Left lung (tissue), 14 donors: ENCODE measurements at places on chromosomes 4 and X. TPM values are rescaled to one million over a fixed set of nuclear protein-coding genes. Genes with fewer than 3 reads are reported as not detected.

GRCh38 chr4:46894826-46895225 lies 14.2 kb downstream of the COX7B2 start:
- no peak for DNase-seq

NALF2 gene
- 0.20 TPM for total RNA-seq

- DNase-seq = no peak
These were observed 256.9 kb downstream of the PARM1 start for GRCh38 chr4:75189711-75190335.

- DNase-seq = no peak
These were observed 29.5 kb downstream of the TAPT1 start for GRCh38 chr4:16196482-16197393.

GRCh38 chrX:47283015-47283771 lies 50.4 kb downstream of the USP11 start:
- DNase-seq = peak; percentile 28

DNA sequence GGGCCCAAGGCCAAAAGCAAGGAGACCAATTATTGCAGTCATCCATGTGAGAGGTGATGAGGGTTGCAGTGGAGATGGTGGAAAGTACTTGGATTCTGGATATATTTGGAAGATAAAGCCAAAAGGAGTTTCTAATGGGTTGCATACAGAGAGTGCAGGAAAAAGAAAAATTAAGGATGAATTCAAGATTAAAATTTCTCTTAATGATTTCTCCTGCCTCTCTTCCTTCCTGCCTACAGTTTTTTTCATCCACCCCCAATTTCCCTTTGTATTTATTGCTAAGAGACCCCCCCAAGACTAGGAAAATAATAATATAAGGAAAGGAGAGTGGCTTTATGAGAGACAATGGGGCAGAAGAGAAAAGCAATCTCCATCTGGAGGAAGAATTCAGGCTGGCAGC lies 8.6 kb upstream of the FGF5 start:
- no peak for DNase-seq

DNA sequence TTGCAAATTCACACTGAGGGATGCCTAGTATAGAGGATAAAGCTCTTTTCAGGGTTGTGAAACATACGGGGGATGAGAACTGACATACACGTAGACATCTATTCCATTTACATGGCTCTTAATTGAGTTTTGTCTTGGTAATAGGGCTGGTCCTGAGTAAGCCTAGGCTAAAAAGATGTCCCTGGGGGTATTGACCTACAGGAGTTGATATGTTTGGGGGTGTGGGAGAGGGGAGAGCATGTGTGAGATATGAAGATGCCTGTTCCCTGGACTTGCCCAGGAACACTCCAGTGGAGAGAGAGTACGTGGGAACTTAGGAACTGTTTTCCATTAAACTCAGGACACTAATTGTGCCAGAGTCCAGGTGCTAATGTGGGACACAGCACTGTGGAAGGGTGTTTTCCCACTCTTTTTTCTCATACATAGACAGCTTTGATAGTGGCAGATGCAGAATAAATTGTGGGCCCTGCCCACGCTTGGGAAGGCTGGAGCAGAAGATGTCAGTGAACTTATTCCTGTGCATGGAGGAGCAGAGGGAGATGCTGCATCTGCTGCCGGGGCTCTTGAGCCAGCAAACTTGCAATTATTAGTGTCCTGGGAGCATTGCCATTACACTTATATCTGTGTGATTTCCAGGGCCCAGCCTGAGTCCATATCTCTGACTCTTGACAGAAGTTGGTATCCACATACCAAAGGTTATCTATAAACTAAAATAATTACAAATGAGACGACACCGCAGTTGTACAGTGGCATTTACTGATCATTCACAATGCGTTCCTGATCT lies 20.7 kb downstream of the SYNPO2 start:
- DNase-seq = no peak

MAGEA9B gene
- not detected for total RNA-seq

DNA sequence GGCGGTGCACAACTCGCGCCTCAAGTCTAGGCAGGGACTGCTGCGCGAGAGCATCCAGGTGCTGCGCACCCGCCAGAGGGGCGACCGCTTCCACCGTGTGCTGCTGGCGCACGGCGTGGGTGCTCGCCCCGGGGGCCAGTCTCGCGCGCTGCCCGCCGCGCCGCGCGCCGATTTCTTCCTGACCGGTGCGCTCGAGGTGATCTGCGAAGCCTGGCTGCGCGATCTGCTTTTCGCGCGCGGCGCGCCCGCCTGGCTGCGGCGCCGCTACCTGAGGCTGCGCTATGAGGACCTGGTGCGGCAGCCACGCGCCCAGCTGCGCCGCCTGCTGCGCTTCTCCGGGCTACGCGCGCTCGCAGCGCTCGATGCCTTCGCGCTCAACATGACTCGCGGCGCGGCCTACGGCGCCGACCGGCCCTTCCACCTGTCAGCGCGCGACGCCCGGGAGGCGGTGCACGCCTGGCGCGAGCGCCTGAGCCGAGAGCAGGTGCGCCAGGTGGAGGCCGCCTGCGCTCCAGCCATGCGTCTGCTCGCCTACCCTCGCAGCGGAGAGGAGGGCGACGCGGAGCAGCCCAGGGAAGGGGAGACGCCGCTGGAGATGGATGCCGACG lies 1.3 kb downstream of the CHST7 start:
- DNase-seq = no peak

METAP1 gene
- total RNA-seq = 42.8 TPM

NEUROG2 gene
- not detected for total RNA-seq

GRCh38 chr4:24169956-24170355 lies 280.1 kb upstream of the PPARGC1A start:
- DNase-seq = no peak

DNA sequence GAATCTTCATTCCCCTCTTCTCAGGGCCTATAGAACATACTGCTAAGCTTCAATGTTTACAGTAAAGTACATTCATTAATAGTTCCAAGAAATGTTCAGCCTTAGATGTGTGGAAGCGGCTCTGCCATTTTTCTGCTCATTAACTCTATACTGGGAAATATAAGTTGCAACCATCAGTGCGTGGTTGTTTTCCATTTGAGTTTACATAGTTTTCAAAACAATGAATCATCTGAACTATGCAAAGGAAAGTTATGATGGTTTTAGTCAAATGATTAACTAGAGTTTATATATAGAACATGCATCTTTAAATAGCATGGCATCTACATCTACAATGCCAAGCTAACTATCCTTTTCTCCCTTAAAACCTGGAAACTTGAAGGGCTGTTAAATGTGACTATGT lies 29.6 kb downstream of the LEF1 start:
- DNase-seq = no peak

NHSL2 gene
- 9.2 TPM for total RNA-seq

AFM gene
- total RNA-seq = not detected

- no peak for DNase-seq
These were observed 31.0 kb downstream of the TMSB4X start for GRCh38 chrX:13005661-13006473.

UTP3 gene
- total RNA-seq = 21.5 TPM

DNA sequence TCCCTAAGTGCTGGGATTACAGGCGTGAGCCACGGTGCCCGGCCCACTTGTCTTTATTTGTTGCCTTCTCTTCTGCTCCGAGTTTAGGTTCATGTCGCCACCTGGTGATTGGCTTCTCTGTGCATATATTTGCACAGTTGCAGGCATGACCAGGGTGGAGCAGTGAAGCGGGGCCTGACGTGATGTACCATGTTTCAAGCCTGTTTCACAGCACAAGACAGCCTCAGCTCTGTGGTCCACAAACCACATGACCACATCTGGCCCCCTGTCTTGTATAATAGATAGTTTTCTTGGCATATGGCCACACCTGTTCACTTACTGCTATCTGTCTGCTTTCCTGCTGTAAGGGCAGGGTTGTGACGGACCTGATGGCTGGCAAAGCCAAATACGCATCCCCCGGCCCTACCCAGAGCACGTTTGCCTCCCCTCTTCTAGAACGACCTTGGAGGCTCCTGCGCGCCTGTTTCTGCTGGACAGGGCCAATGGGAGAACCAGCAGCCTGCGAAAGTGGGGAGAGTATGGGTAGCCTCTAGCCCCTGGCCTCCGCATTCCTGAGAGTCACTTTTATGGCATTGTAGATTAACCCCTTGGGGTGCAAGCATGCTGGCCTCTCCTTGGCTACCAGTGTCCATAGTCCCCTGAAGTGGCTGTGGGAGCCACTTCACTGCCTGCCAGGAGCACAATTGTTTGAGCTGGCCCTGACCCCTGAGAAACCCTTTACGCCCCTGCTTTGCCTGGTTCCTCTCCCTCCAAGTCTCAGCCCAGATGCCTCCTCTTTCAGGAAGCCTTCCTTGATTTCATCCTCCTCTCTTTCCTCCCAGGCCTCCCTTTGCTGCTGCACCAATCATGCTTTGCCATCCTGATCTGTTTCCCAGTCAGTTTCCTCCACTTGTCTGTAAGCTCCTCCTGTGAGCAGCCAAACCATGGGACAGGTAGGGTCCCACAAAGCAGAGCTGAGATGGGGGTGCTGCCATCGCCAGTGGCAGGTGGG lies 6.0 kb upstream of the SH3TC1 start:
- peak; percentile 76 for DNase-seq

DNA sequence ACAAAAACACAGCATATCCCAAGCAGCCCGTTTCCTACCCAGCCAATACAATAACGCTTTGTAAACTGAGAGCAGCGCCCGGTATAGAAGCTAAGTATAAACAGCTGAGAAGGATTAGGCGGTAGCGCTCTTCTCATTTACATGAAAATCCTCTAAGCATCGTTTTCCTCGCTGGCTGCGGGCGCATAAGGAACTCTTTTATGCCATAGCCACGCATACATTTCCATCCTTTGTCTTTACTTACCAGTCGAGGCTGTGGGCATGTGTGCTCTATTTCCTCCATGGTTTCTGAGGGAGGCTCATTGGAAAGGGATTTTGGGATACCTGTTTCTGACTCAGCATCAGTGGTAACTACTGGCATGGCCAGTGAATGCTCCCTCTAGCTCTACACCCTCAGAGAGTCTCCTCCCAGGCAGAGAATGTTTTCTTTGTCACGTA lies 383 bp downstream of the PCYT1B start:
- no peak for DNase-seq

DNA sequence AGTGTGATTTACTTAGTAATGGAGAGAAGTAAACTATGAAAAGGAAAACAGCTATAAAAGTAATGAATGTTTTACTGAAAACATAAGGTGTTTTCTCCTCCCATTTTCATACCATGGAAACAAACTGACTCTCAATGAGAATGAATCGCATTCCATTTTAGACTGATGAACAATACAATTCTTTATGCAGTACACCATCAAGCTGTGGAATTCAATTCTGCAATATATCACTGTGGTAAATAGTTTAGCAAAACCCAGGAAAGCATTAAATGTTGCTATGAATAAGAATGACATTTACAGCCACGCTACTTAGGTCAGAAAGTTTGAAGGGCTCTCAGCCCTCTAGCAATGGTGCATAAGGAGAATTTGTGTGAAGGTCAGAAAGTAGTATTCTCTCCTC lies 7.4 kb downstream of the DCAF8L2 start:
- DNase-seq = no peak

HS6ST2 gene
- total RNA-seq = 6.9 TPM

- no peak for DNase-seq
These were observed 145.9 kb downstream of the PPP3CA start for GRCh38 chr4:101201421-101201820.

DNA sequence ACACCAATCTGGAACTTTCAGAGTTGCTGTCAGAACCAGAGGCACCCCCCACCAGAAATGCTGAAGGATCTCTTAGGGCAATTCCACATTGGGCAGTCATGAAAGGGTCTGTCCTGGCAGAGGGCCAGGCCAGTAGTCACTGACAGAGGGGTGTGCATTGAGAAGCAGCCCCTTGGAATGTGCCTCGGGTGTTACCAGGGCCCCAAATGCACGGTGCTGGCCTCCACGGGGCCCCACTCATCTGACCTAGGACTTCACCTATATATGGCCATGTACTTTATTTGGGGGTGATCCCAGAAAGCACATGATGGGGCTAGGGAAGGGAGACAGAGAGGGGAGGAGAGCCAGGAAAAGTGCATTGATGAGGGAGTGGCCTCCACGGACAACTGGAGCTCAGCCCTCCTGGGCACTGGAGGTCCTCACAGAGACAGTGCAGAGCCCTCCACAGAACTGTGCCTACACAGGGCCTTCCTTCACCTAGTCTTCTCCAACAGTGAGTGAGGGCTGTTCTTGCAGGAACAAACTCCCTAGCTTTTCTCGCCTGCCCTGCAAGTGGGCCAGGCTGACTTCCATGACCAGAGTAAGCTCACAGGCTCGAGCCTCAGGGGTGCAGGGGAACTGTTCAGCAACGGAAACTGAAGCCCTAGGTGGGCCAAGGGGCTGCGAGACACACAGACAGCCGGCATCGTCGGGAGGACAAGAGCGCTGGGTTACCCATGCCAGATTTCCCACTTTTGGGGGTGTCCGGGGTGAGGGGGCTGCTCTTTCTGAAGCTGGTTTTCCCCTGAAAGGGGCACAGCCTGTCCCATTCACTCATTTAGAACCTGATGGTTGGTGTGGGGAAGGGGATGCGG lies 136.2 kb downstream of the HMX1 start:
- DNase-seq = no peak

LRRC66 gene
- total RNA-seq = 0.17 TPM

DNA sequence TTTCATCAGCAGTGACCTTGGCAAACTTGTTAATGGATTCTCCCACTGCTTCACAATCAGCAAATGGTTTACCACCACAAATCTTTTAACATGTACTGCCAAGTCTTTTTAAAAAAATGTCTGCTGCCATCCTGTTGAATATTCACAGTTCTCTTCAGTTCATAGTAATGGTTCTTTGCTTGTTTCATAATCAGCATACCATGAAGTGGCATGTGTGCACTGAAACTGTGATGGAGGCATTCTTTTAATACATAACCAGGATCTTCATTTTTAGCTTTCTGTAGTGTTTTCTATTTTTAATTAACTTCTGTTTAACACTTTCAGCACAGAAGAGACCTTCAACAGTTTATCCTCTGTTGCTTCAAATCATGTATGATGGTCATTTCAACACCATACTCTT lies 230.1 kb upstream of the ARSJ start:
- no peak for DNase-seq

DNA sequence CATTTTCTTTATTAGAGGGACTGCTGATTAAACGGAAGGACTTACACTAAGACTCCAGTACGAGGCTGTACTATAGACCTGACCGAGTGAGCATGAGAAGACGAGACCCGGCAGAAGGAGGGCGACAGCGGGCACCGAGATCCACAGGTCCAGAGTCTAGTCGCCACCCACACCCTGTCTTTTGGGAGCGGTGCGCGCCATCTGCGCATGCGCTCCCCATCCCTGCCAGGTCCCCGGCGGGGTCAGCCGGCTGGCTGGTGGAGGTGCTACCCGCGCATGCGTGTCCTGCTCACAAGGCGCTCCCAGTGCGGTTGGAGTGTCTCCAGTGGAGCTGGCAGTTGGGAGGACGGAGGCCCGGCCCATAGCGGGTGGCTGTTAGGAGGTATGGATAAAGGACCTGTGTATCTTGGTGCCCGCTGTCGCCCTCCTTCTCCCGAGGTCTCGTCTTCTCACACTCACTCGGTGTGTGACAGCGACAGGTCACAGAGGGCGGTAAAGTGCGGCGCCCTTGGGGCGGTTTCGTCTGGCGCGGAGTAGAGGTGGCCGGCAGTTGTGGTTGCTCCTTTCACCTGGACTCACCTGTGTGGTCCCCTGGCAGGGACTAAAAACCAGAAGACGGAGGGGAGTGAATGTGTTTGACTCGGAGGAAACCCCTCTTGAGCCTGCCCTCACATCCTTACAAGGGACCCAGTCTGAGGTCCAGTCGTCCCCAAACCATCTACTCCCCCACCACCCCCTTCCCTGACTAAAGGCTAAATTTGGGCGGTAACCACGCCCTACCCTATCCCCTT lies 7.6 kb upstream of the HSD17B10 start:
- peak; percentile 67 for DNase-seq
